ENCODE measurements at places on chromosomes 2 and 18.

DNA sequence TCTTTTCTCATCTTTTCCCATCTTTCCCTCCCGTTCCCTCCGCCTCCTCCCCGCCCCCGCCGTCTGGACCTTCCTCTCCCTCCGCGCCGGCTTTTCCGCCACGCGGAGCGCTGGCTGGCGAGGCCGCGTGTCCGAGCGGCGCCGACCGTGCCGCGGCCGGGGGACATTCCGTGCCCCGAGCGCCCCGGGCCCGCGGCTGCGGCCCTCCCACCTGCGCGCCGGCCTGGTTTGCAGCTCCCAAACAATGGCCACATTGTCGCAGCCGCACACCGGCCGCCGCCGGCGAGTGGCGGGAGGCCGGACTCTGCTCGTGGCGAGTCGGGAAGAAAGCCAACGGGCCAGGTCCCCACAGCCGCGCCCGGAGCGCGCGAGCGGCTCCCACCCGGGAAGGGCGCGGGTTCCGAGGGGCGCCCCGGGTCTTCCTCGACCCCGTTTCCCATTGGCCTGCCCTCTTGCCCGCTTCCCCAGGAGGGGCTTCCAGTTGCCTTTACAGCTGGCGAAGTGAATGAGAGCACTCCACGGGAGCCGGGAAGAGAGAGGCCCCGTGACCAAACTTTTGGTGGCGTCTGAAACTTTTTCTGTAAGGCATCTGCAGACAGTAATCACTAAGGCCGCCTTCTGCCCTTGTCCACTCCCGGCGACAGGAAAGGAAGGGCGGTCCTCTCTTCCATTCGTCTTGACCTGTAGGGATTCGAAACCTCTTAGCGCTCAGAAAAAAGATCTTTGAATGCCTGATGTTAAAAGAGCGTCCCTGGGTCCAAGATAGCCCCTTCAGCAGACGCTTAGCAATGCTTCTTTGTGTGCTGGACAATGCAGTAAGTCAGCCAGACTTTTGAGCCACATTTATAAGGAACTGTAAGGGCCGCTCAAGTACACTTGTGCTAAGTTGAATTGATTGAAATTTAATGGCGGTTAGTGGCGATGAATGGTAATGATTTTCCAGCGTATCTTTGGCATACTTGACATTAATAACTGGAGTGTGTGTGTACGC lies 6.2 kb downstream of the GLI2 start:
- no peak for DNase-seq

- no peak for DNase-seq
Observed at GRCh38 chr2:170013802-170014551, 164.0 kb upstream of the MYO3B start.

DNA sequence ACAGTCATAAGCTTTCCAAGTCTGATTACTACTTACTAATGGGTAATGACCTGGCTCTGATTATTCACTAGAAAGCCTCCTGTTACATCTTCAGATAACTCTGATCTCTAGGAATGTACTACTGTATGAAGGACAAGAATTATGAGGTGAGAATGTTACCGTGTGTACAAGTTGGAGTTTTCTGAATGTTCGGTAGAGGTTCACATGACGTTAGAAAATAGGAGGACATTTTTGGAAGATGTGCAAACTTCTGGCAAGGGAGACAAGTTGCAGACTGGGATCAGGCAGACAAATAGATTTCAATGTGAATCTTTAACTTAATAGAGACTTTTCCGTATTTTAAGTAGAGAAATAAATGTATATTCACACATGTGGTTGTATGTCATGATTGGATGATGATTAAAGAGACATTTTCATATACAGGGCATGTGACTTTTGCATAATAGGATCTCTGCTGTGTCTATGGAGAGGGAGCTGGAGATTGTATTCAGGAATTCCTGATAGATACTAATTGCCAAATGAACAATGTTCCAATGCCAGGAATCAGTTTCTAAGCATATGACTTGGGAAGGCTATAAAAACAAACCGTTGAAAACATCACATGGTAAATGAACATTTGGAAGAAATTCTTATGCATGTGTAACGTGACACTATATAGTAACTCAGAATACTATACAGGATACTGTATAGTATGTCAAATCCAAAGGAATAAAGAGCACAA lies 1695.8 kb upstream of the PIK3C3 start:
- DNase-seq = no peak

GRCh38 chr18:59218018-59218417 lies 1.9 kb upstream of the GRP start:
- DNase-seq = no peak

GRCh38 chr2:177147093-177147694 lies 65.4 kb upstream of the HNRNPA3 start:
- peak; percentile 57 for DNase-seq

- DNase-seq = no peak
Observed at GRCh38 chr2:239870276-239870675, 154.9 kb downstream of the NDUFA10 start.

DNA sequence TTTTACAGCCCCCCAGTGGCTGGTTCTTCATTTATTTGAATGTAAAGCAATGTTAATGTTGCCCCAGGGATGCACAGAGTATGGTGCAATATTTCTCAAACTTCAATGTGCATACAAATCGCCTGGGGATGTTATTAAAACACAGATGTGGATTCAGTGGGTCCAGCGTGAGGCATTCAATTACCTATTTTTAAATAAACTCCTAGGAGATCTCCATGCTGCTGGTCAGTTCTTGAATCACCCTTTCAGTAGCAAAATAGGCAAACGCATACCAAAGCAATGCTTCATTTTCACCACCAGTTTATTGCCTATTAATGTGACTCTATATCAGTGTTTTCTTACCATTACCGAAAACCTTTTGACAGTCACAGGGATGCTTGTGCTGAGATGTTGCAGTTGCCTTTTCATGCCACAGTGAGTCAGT lies 530.7 kb downstream of the CBLN2 start:
- no peak for DNase-seq

- no peak for DNase-seq
Observed at GRCh38 chr2:102514061-102514785, 41.2 kb downstream of the SLC9A4 start.

GRCh38 chr2:29326926-29327325 lies 211.7 kb downstream of the CLIP4 start:
- no peak for DNase-seq

GRCh38 chr18:50038448-50038847 lies 156.5 kb downstream of the MYO5B start:
- no peak for DNase-seq

DNA sequence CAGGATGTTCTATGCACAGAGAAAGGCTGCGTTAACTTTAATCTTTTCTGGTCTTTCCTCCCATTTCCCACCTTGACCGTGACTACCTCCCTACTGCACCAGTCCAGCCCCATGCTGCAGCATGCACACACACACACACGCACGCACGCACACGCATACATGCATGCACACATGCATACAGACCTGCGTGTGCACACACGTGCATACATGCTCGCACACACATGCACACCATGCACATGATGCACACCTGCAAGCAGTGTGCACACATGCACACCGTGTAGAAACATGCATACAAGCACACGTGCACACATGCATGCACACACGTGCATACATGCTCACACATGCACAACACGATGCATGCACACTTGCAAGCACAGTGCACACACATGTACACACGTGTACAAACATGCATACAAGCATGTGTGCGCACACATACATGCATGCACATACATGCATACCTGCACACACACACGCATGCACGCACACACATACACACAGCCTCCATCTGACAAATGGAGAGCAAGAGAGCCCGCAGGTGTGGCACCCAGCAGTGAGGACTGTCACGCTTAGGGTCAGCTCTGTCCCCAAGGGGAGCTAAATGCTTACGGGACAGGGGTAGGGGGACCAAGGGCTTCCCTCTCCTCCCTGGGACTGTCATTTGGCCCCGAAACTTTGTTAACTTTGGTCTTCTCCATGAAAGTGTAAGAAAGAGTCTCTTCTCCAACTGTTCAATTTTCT lies 18.2 kb downstream of the SNORC start:
- no peak for DNase-seq

DNA sequence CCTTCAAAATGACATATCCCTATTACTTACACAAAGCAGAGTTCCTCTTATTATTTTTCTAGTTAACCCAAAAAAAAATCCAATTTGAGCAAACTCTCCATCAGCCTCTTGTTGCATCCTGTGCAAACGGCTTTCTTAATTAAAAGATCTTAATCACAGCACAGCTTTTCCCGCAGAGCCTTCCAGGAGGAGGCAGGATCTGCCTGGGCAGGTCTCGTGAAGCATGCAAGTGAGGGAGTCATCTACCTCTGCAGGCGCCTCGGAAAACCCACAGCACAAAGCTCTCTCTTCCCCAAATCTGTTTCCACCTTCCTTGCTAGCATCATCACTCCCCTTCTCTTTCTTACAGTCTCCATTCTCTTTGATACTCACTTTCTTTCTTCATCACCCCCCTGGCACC lies 100.4 kb downstream of the EN1 start:
- no peak for DNase-seq

DNA sequence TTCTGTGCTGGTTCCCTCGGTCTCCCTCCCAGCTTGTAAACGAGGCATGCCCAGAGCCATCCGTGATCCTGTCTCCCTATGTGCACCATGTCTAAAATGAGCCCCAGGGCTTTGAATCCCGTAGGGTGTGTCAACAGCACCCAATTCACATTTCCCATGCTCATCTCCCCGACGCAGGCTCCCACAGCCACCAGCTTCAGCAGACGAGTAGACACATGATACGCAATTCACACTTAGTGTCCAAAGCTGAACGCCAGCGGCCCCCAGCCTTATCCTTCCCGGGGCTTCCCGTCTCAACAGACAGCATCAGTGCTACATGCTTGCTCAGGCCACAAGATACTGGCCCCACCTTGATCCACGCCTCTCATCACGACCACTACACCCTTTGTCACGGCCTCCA lies 88.1 kb downstream of the EIPR1 start:
- no peak for DNase-seq

- DNase-seq = no peak
Observed at GRCh38 chr18:64019922-64020756, 50.3 kb downstream of the SERPINB8 start.

DNA sequence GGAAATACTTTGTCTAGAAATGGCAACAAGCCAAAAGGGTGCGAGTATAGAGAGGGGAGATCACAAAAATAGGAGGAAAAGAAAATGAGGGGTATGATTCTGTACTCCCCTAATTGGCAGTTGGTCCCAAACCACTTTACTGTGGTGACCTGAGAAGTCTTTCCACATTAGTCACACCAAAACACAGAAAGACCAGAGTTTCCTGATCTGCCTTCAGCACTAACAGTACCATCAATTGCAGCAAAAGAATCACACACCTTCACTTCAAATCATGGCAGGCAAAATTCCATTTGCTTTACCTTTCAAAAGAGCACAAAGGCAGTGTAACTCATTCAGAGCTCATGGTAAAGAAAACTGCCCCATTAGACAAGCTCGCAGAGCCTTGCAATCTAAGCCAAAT lies 86.8 kb downstream of the ALK start:
- DNase-seq = no peak
